ENCODE measurements at places on chromosomes 5 and 9.

- no peak for DNase-seq
Measured at GRCh38 chr9:6444128-6444527, 31.1 kb downstream of the UHRF2 start.

- no peak for DNase-seq
Measured at GRCh38 chr5:137531266-137531665, 32.1 kb upstream of the SPOCK1 start.

- DNase-seq: no peak
Measured at GRCh38 chr5:11378461-11378860, 525.8 kb downstream of the CTNND2 start.

DNA sequence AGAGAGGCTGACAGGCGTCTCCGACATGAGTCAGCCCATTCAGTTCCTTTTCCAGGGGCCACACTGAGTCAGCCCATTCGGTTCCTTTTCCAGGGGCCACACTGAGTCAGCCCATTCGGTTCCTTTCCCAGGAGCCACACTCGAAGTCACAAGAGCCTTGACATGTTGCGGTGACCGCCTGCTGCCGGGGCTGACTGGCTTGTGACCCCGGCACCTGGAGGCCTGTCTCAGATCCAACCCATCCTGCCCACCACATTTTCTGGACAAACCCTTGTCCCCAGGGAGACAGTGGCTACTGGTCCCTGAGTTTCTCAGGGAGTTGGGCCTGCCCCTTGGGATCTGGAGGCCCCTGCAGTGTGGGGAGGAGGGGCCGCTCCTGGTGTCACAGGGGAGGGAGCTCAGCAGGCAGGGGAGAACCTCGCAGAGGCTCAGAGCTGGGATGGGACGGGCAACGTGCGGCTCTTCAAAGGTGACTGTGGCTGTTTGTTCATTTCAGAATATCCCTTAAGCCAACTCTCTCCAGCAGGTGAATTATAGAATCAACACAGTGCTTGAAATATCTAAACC lies 40.5 kb upstream of the LPCAT1 start:
- DNase-seq: no peak

DNA sequence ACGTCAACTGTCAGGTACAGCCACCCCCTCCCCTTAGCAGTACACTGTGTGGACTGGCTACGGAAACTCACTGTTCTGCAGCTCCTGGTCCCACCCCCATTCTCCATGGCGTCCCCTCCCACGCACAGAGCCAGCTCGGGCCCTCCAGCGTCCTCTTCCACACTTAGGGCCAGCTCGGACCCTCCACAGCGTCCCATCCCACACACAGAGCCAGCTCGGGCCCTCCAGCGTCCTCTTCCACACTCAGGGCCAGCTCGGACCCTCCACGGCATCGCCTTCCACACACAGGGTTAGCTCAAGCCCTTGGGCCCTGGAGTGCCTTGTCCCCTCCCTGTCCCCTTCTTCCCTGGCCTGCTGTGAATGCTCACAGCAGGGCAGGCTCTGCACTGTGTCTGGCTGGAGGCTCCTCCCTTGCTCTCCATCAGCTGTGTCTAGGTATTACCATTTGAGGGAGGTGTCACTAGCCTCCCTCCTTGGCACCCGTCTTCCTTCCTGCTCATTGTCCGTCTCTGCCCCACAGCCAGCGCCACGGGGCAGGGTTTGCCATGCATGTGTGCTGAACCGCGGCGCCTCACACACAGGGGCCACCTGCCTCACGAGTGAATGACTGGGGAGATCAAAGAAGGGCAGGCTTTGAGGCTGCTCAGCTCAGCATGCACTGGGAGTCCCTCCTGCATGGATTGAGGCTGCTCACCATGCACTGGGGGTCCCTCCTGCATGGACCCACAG lies 78.5 kb upstream of the CACNA1B start:
- no peak for DNase-seq

GRCh38 chr9:81550207-81550583 lies 139.2 kb downstream of the TLE1 start:
- DNase-seq: no peak

DNA sequence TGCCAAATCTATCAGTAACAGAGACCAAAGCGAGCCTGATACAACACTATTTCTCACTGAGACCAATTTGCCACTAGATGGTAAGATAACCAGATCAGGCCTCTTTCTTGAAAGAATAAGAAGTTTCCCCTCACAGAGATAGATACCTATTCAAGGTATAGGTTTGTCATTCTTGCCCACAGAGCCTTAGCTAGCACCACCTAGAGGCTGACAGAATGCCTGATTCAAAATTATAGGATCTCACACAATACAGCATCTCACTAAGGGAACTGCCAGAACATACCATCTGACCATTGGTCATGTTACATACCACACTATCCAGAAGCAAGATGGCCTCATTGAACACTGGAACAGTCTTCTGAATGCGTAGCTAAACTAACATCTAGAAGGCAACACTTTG lies 166.6 kb upstream of the HCN1 start:
- DNase-seq: no peak

- DNase-seq: no peak
Measured at GRCh38 chr5:146832985-146833732, 45.4 kb downstream of the PPP2R2B start.

GRCh38 chr5:143239882-143240518 lies 163.5 kb downstream of the NR3C1 start:
- DNase-seq: no peak

GRCh38 chr9:18346745-18347144 lies 127.2 kb upstream of the ADAMTSL1 start:
- no peak for DNase-seq

- no peak for DNase-seq
Measured at GRCh38 chr5:113909782-113910181, 396.3 kb downstream of the YTHDC2 start.

GRCh38 chr5:64680289-64680688 lies 10.0 kb upstream of the SHISAL2B start:
- DNase-seq: no peak

- no peak for DNase-seq
Measured at GRCh38 chr5:158812408-158812807, 287.3 kb downstream of the EBF1 start.

DNA sequence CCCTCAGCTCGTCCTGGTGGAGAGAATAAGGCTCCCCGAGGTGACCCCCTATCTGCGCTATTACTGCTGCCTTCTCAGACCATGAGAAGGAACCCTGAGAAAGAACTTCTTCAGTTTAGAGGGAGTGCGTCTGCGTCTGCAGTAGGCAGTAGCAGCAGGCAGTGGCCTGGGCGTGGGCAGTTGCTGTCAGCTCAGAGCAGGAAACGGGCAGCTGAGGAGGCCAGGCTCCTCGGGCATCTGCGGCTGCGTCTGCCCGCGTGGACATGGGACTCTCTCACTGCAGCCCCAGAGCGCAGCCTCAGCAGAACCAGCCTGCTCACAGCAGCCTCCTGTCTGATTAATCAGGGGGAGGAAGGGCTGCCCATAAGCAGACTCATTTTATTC lies 49.8 kb upstream of the FCN1 start:
- DNase-seq: peak; percentile 37

DNA sequence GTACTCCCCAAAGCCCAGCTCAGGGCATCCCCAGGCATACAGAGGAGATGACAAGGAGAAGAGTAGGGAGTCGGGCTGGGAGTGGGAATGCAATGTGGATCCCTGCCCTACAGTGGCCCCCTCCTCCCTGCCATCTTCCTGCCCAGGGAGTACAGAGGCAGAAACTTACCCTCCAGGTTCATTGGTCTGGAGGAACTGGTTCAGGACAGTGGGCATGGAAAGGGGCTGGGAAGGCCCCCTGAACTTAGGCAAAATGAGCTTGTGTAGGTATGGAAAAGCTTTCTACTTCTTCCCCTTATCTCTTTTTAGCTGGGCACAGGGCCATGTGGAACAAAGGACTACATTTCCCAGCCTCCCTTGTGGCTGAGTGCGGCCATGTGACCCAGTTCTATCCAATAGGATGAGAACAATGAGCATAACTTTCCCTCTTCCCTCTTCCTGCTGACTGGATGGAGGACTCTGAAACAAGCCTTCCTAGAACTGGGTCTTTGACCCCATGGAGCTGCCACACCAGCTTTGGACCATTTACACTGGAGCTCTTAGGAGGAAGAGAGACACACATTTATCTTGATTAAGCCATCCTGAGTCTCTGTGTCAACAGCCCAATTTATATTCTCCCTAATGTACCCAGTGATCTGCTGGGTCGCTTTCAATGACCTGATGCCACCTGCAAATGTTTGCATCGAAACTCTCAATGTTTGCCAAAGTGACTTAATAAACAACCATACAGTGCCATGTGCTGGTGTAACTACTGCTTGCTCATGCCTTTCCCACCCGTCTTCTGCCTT lies 25.0 kb upstream of the HMCN2 start:
- peak; percentile 86 for DNase-seq
